ENCODE measurements at places on chromosomes 2 and 18. TPM values are rescaled to one million over a fixed set of nuclear protein-coding genes. Genes with fewer than 3 reads are reported as not detected.

GRCh38 chr2:240514631-240515030 is 43.2 kb downstream of the ANKMY1 start:
- DNase-seq, result no peak

The ELP2 gene
- total RNA-seq, result 58.1 TPM

DNA sequence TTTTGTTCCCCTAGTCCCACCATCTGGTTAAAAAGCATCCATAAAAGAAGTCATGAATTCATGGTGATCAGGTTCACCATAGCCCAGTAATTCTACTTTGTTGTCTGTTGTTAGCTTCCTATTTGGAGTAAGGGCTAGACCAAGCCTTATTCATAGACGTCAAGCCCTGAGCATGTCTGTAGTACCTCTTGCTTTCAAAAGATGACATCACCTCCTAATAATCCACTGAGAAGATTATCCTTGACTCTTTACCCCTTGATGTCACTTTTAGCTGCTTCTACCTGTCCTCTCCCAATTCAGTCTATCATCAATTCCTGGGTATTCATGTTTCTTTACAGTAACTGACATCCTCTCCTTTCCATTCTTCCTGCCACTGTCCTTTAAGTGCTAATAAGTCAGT is 90.1 kb downstream of the EML6 start:
- no peak for DNase-seq

GRCh38 chr2:53994818-53995808 is 24.3 kb upstream of the PSME4 start:
- DNase-seq, result no peak

The CPO gene
- total RNA-seq, result 0.48 TPM

- no peak for DNase-seq
These were observed 116.9 kb downstream of the TMEM131 start for GRCh38 chr2:97878865-97879264.

DNA sequence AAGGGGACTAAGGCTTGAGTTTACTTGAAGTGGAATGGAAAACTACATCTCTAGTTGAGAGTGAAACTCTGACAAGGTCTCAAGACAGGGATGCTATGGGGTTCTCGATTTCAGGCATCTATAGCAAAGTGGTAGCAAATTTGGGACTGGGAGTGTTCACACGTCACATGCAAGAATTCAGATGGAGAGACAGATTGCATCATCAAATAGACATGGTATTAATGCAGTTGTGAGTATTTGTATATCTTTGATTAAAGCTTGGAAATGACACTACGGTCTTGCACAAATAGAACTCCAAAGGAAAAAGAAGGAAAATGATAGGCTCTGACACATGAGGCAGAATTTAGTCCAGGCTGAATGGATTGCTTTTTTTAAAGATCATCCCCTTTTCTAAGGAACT is 1061.6 kb upstream of the FANCL start:
- DNase-seq, result no peak

The LTBP1 gene
- total RNA-seq, result 63.4 TPM
